Daoy (cell line): ENCODE measurements at places on chromosomes 4 and X. TPM values are rescaled to one million over a fixed set of nuclear protein-coding genes. Genes with fewer than 3 reads are reported as not detected.

DCLK2 gene
- 9.7 and 13.5 TPM in 2 replicates for total RNA-seq

ATP2B3 gene
- not detected in 2 replicates for total RNA-seq

GRPR gene
- not detected in 2 replicates for total RNA-seq

CXCL1 gene
- total RNA-seq = 16.7 and 21.4 TPM in 2 replicates

ATP1B4 gene
- total RNA-seq = not detected in 2 replicates

CA5B gene
- total RNA-seq = 0.48 and 1.0 TPM in 2 replicates

HHIP gene
- total RNA-seq = 7.6 and 9.5 TPM in 2 replicates

AKAP14 gene
- not detected in 2 replicates for total RNA-seq

GCNA gene
- 0.03 and 0.29 TPM in 2 replicates for total RNA-seq

DGAT2L6 gene
- total RNA-seq = 0.11 TPM in 1 of 2 replicates, not detected in the other

GAGE2A gene
- total RNA-seq = 43.6 and 61.7 TPM in 2 replicates

MED12 gene
- total RNA-seq = 14.7 and 17.7 TPM in 2 replicates

NOP14 gene
- 21.5 and 25.4 TPM in 2 replicates for total RNA-seq

CXXC4 gene
- 0.48 and 0.57 TPM in 2 replicates for total RNA-seq

BMP2K gene
- 9.4 and 17.5 TPM in 2 replicates for total RNA-seq

BRCC3 gene
- 10.1 and 10.7 TPM in 2 replicates for total RNA-seq

PSMD10 gene
- total RNA-seq = 121 and 124 TPM in 2 replicates

PAK3 gene
- total RNA-seq = 1.1 and 1.5 TPM in 2 replicates

CT47B1 gene
- total RNA-seq = not detected in 2 replicates

ESX1 gene
- total RNA-seq = 8.4 and 10.8 TPM in 2 replicates

ASMT gene
- not detected in 2 replicates for total RNA-seq

CASP6 gene
- total RNA-seq = 21.7 and 31.8 TPM in 2 replicates

SERPINA7 gene
- total RNA-seq = 0.06 TPM in 1 of 2 replicates, not detected in the other

AGA gene
- total RNA-seq = 12.4 and 17.0 TPM in 2 replicates

RHOXF1 gene
- total RNA-seq = not detected in 2 replicates

FAT4 gene
- 0.46 and 1.0 TPM in 2 replicates for total RNA-seq

EFHC2 gene
- total RNA-seq = 0.51 TPM in 1 of 2 replicates, not detected in the other

OCIAD1 gene
- 145 and 147 TPM in 2 replicates for total RNA-seq

LDB2 gene
- total RNA-seq = 0.74 and 4.6 TPM in 2 replicates

F8A3 gene
- not detected in 2 replicates for total RNA-seq

IL21 gene
- not detected in 2 replicates for total RNA-seq

EGFL6 gene
- total RNA-seq = 0.23 TPM in 1 of 2 replicates, not detected in the other

EVC2 gene
- 4.4 and 6.5 TPM in 2 replicates for total RNA-seq

BDH2 gene
- total RNA-seq = 4.6 and 7.7 TPM in 2 replicates

DIAPH2 gene
- 5.6 and 8.0 TPM in 2 replicates for total RNA-seq

UGT2B17 gene
- total RNA-seq = not detected in 2 replicates

CCDC158 gene
- not detected in 2 replicates for total RNA-seq

FOXR2 gene
- total RNA-seq = 6.0 and 7.2 TPM in 2 replicates

STAP1 gene
- not detected in 2 replicates for total RNA-seq

CDKL2 gene
- total RNA-seq = 0.06 TPM in 1 of 2 replicates, not detected in the other

IQSEC2 gene
- 1.8 and 4.1 TPM in 2 replicates for total RNA-seq

CHST7 gene
- total RNA-seq = 4.4 and 10.5 TPM in 2 replicates

CHRNA9 gene
- 9.9 and 11.3 TPM in 2 replicates for total RNA-seq

TXK gene
- 0.23 and 0.36 TPM in 2 replicates for total RNA-seq

TNMD gene
- total RNA-seq = not detected in 2 replicates

VSIG4 gene
- not detected in 2 replicates for total RNA-seq

OTUD6A gene
- total RNA-seq = not detected in 2 replicates

STPG2 gene
- not detected in 2 replicates for total RNA-seq

S100P gene
- total RNA-seq = not detected in 2 replicates
